ENCODE measurements at places on chromosomes 13 and 19. TPM values are rescaled to one million over a fixed set of nuclear protein-coding genes. Genes with fewer than 3 reads are reported as not detected.

The PEAK3 gene
- 0.20 TPM for total RNA-seq

The SYNGR4 gene
- total RNA-seq = not detected

- DNase-seq = no peak
Observed at GRCh38 chr19:17246681-17247425, 1.1 kb upstream of the NR2F6 start.

DNA sequence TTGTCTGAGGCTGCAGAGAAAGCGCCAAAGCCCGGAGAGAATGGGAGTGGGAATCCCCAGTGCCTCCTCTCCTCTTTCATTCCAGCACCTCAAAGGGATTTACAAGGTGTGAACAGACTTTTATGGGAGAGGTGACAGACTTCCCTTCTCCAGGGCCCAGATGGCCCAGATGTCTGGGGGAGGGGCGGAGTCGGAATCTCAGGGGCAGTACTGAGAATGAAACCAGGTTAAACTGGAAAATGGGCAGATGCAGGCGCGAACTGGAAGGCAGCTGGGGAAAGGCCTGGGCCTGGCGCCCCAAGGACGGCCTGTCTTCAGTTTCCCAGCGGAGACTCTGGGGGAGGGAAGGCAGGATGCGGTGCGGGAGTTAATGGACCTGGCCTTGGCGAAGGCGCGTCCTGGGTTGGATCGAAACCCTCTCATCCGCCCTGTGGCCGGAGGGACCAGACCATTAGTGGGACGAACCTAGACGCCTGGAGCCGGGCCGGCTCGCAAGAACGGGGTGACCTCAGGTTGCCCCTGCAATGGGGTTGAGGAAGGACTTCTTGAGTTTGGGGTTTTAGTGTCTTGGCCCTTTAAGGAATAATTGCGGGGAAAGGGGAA lies 592 bp upstream of the TRIP10 start:
- peak; percentile 22 for DNase-seq

All from lung microvascular endothelial cell (primary cell).